Stimulated activated CD8-positive, alpha-beta memory T cell treated with anti-CD3 and anti-CD28 coated beads, Interleukin-4, amount 100 ng/mL, for 48 hours (primary cell): ENCODE measurements at places on chromosomes 5 and 9.

DNA sequence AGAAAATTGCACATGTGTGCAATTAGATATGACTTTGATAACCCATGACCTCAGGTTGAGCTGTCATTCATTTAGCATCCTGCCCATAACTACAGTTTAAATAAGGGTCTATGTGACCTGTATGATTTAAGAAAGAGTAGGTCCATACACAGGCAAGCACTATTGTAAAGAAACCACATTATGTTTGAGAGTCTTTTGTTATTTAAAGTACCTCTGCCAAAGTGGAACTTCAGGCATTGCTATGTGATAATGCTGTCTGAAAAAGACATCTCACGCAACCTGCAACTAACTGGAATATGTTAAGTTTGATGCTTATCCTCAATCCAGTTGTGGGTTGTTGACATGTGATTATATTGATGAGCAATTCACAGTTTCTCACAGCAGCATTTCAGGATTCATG, 317.0 kb downstream of the TMEM161B start:
- no peak for DNase-seq

DNA sequence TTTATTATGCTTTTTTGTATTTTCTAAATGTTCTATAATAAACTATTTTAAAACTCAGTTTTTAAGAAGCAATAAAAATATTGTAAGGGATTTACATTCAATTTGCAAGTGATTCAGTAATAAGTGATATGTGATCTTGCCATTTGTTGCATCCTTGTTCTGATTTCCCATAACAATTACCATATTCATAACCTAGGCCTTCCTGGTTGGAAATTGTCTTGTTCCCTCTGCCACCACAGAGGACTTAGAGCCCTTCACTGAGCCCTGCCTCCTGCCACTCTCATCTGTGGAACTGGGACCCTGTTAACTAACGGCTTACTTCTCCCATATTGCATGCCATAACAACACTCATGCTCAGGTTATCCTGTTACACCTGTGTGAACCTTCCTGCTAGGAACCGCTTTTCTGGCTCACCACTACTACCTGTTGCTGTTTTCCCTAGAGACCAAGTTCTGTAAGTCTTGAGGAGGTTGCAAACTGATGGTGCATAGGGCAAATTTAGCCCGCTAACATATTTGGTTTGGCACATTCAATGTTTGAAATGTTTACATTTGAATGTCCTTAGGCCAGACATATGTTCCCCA, 32.9 kb upstream of the DTWD2 start:
- no peak for DNase-seq

DNA sequence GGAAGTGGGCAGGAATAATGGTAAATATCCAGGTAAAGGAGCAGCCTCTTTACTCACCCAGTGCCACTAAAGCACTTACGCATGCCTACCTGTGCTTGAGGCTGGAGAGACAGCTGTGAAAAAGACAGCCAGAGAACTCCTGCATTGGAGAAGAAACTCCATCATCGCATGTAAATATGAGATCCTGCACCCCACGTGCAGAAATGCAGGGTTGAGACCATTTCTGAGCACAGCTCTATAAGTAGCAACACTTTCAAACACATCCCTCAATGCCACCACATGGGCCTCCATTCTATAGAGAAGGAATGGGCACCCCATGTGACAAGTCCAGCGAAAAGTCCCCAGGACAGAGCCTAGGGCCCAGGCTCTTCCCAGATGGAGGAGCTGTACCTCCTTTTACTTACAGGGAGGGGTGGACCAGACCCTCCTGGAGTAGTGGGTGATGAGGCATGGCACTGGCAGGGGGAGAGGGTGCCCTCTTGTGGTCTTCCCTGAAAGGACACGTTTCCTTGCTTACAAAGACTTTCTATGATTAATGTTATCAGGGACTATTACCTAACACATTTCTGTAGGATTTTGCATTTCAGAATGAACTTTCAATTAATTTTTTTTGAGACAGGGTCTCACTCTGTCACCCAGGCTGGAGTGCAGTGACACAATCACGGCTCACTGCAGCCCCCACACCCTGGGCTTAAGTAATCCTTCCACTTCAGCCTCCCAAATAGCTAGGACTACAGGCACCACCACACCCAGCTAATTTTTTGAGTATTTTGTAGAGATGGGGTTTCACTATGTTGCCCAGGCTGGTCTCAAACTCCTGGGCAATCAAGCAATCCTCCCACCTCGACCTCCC, 55.3 kb upstream of the IL17B start:
- DNase-seq = peak; percentile 77

- no peak for DNase-seq
Measured at GRCh38 chr5:31671339-31671741, 32.4 kb downstream of the PDZD2 start.

DNA sequence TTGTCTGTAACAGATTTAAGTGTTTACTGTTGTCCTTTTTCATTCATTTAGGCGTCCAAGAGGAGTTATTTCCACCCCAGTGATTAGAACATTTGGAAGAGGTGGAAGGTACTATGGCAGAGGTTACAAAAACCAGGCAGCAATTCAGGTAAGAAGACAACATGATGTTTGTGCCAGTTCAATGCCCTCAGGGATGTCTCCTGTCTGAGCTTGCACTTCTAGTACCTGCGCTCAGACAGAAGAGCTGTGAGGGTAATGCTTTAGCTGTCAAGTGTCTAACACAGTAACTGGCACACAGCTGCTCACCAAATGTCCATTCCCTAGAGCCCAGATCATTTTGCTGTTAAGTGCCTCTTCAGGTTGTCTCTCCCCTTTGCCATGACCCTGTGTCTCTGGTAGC, 14.2 kb upstream of the PHF2 start:
- DNase-seq = no peak

DNA sequence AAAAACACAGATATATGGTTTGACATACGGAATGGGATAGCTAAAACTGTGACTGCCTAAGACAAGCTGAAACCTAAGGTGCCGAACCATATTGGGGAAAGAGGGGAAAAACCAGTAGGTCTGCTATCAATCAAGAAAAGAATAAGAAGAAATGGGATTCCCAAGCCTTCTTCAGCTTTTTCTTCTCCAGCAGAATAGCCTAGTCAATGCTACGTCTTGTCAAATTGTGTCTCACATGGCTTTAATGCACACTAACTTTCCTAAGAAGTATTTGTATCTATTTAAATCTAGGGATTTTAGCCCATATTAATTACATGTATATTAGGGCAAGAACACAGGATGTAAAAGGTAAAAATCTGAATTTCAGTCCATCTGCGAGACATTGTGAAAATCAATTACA, 797 bp upstream of the FBXO38 start:
- DNase-seq = no peak

DNA sequence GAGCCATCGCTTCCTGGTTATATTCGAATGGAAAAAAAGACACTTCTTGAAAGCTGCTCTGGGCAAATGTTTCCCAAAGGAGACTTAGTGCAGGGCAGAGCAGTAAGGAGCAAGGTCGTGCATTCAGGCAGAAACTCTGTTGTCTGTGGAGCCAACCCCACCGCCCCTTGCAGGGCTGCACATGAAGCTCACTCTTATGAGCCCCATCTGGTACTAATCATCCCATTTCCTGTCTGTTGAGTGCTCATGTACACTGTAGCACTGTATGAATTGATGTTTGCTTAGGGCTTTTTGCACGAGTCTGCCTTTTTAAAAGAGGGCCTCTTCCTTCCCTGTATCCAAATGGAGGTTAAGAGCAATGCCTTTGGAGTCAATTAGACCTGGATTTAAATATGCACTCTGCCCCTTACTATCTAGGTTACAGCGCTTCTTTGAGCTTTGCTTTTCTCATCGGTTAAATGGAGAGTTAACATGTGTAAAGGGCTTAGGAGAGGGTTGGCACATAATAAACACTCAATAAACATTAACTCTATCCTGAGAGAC, 25.4 kb downstream of the HMHB1 start:
- DNase-seq = no peak

GRCh38 chr5:110853267-110853666, 114.5 kb downstream of the SLC25A46 start:
- no peak for DNase-seq

GRCh38 chr9:118693645-118694044, 675.6 kb downstream of the BRINP1 start:
- no peak for DNase-seq

GRCh38 chr9:121185774-121186403, 15.8 kb downstream of the RAB14 start:
- DNase-seq = no peak

DNA sequence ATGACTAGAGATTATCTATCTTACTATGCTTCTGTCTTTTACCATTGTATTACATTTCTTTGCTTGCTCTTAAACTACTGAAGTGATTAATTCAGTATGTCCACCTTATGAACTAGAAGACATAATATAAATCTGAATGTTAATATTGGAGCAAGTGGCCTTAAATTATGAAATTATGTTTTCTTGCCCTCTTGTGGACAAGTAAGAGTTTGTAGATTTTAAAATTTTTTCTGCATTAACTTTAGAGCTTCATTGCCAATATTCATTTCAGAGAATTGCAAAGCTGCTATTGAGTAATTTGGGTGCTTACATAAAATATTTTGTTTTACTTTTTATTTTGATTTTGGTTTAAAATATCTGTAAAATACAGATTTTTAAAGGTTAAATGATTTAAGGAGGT, 55.3 kb downstream of the RANBP17 start:
- no peak for DNase-seq

DNA sequence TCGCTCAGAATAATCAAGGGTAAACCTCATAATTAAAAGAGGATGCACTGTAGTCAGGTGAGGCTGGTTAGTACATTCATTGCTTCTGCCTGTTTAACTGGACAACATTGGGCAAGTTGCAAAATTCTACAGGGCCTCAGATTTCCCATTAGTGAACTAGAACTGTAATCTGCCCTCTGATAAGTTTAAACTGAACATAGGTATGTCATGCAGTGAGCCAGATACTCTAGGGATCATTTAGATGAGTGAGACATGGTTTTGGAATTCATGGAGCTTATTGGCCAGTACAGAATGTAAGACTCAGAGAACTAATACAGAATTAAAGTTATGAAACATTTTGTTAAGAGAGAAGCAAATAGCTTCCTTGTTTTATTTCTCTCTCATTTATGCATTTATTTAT, 35.9 kb downstream of the RNF44 start:
- no peak for DNase-seq

- DNase-seq = no peak
Measured at GRCh38 chr9:14179449-14179848, 134.5 kb downstream of the NFIB start.

- DNase-seq = no peak
Measured at GRCh38 chr5:136143312-136143711, 10.7 kb downstream of the SMAD5 start.

DNA sequence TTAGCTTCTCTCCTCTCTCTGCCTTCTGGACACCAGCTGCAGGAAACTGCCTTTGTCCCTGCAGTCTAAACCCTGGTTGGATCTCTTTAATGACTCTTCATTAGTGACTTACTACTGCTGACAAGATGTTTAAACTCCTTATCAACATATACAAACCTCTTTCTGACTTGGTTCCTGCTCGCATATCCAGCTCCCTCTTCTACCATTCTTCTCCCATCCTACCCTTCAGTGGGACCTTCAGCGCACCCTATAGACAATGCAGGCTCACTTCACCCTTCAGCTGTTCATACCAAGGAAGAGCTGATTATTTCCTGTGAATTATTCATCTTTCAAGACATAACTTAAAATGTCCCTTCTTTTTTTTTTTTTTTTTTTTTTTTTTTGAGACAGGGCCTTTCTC, 436.5 kb downstream of the KIAA0825 start:
- DNase-seq = no peak

DNA sequence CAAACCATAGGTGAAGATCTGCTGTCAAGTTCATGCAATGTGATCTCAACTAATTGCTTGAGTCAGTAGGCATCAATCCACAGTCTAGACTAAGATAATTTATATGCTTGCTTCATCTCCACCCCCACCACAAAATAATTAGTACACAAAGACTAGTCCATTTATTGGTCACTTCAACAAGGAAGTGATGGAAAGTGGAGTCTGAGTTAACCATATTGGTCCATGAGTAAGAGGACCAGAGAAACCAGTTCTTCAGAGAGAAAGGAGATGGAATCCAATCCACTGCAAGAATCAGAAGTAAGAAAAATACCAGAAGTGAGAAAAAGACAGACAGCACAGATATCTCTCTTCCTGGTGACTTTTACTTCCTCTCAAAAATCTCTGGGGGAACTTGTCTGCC, 366.5 kb downstream of the CHSY3 start:
- no peak for DNase-seq

- DNase-seq = no peak
Measured at GRCh38 chr9:129574911-129575585, 45.9 kb downstream of the C9orf50 start.

GRCh38 chr5:16916262-16916878, 19.7 kb downstream of the MYO10 start:
- DNase-seq = no peak

- DNase-seq = no peak
Measured at GRCh38 chr5:149561848-149562247, 10.6 kb upstream of the CSNK1A1 start.

DNA sequence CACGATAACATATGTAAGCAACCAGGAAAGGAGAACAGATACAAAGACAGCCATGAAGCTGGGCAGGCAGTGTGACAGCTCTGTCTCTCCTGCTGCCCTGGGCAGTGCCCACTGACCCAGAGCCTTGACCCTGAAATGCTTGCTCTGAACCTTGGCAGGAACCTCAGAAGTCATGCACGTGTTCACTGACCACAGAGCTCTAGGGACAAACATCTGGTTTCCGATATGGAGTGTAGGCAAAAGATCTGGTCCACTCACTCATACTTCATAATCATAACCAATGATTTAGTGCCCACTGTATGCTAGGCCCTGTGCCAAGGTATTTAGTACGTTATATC, 102.6 kb downstream of the FSTL4 start:
- DNase-seq = no peak

GRCh38 chr5:172245703-172246125, 37.9 kb downstream of the UBTD2 start:
- no peak for DNase-seq

DNA sequence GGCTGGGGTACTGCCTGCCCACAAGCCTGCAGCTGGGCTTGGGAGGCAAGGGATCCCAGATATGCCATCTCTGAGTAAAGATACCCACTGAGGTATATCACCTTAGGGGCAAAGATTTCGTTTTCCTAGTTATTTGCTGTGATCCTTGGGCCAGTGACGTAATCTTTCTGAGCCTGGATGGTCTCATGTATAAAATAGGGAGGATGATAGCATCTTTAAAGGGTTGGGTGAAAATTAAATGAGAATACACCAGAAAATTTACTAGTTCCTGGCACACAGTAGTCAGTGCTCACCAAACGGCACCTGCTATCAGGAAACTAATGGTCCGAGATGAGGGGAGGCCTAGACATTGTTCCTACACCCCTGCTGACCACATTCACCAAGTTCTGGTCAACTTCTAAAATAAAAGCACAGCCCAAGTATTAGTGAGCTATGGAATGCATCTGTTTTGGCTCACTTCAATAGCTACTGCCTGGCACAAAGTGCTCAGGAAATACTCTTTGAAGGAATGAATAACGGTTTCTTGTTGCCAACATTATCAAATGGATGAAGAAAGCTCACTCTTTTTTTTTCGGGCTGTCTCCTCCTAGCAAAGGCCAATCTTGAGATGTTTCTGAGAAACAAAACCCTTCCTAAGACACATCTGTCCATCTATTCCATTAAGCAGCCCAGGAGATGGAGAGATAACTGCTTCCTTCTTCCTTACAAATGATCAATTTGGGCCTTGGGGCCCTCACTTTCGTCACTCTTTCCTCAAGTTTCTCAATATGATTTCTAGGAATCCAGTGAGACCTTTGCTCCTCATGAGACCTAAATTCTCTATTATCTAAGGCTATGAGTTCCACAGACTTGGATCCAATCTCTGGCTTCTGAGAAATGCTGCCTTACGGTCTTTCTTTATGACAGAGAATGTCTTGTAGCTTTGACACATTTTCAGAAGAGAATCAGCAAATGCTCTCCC, 98.2 kb downstream of the DPYSL3 start:
- no peak for DNase-seq
